ENCODE measurements at places on chromosomes 2 and 18.

- no peak for DNase-seq
Measured at GRCh38 chr2:218878926-218879761, 1.5 kb upstream of the WNT10A start.

- DNase-seq = peak; percentile 59
Measured at GRCh38 chr2:230219419-230220331, at the start of gene SP110. Gene SP110 (minus strand): TSS chr2:230219984. CDS start chr2:230216927, 3,057 bp downstream.

DNA sequence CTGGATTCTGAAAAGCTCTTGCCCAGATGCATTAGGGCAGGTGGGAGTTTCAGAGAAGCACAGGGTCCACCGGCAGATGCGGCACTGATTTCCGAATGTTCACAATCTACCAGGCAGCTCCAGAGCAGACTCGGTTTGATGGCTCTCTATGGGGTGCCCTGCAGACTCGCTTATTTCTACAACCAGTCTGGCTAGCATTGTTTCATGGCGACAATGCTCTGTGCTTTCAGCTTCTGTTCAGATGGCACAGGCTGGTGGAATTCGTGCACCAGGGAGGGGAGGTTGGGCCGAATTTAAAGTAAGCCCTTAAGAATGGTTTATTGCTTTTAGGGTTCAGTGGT lies 9.9 kb downstream of the MYT1L start:
- DNase-seq = no peak

DNA sequence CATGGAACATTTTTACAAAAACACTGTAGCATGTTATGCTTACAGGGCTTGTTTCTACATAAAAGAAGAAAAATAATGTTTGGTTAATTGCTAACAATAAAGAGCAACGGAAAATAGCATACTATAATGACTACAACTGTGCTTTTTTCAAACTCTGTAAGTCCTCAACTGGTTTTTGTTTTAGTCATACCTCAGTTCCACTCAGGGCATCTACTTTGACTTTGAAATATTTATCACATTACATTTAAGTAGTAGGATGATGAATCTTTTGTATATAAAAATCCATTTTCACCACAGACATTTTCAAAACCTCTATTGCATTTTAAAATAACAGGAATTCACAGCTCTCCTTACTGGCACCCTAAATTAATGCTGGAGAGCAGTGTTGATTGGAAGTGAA lies 8.3 kb downstream of the SATB2 start:
- no peak for DNase-seq

- DNase-seq = no peak
Measured at GRCh38 chr2:25497918-25498407, 156.2 kb upstream of the DNMT3A start.

DNA sequence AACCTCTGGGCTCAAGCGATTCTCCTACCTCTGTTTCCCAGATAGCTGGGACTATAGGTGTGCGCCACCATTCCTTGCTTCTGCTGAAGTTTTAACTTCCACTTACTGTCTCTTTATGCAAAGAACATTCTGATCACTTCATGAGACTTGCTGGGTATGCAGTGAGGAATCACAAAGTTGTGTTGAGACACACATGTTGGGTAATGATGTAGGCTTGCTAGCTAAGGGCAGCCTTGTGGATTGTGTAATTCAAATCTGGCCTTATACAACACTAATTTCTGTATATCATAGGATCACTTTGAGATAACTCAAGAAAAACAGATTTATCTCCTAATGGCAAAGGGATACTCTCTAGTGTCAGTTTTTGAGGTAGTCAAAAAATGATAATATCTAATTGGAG lies 24.2 kb downstream of the XRCC5 start:
- DNase-seq = no peak

GRCh38 chr18:23143815-23144261 lies 8.6 kb downstream of the CABLES1 start:
- no peak for DNase-seq

DNA sequence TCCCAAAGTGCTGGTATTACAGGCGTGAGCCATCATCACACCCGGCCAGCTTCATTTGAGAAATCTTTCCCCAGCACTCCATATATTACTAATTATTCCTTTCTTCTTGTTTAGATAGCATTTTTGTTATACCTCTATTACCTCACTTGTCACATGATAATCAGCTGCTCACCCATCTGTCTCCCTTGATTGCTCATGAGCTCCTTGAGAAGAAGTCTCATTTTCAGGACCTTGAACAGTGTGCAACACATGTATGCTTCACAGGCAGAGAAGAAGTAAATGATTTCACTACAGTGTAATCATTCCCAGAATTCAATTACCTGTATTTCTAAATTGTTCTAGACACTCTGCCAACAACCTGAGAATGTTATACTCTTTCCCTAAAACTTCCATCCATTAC lies 6.2 kb downstream of the PAIP2B start:
- DNase-seq = no peak

- peak; percentile 16 for DNase-seq
Measured at GRCh38 chr18:51051105-51051712, 21.2 kb downstream of the SMAD4 start.

DNA sequence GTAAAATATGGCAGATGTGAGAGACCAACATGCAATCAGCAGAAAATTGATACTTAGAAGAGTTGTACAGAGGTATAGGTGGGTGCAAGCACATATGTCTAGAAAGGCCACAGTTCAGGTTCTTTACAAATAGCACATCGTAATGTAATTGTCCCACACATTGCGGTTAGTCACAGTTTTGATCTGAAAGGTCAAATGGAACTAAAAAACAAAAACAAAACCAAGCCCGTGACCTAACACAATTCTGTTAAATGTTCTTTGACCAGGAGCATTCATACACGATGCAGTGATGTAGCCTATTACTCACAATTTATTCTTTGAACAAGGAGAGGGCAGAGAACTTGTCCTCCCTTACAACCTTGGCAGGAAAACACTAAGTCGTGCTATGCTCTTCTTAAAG lies 108.9 kb upstream of the MAP4K3 start:
- no peak for DNase-seq

DNA sequence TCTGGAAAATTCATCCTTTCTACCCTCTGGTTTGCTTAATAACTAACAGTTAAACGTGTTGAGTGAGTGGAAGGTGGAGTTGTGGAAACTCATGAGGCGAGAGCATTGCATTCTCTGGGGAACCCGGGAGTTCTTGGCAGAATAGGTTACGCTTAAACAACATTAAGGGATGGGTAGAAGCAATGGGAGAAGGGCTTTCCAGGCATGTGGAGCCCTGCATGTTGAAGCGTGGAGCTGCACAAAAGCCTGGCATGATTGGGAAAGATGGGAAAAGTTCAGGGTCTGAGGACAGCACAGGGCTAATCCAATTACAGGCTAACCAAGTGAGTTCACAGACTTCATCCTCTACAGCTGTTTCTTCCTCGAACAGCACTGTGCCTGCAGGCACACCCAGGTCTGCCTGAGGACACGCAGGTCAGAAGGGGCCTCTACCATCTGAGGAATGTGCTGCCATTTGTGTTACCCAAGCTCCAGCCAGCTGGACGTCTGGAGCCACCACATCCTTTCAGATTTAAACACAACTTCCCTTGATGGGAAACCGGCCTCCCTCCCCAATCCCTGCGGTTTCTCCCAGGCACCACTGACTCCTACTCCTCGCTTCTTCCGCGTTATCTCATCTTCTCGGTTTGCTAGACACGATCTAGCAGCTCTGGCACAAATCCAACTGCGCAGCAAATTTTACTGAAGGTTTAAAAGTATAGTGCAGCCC lies 164.2 kb downstream of the ANTXR1 start:
- DNase-seq = no peak
